Astrocyte of the spinal cord (primary cell): ENCODE measurements at places on chromosomes 2 and 18.

GRCh38 chr2:100235098-100235497 lies 87.2 kb downstream of the LONRF2 start:
- peak; percentile 70 for DNase-seq

DNA sequence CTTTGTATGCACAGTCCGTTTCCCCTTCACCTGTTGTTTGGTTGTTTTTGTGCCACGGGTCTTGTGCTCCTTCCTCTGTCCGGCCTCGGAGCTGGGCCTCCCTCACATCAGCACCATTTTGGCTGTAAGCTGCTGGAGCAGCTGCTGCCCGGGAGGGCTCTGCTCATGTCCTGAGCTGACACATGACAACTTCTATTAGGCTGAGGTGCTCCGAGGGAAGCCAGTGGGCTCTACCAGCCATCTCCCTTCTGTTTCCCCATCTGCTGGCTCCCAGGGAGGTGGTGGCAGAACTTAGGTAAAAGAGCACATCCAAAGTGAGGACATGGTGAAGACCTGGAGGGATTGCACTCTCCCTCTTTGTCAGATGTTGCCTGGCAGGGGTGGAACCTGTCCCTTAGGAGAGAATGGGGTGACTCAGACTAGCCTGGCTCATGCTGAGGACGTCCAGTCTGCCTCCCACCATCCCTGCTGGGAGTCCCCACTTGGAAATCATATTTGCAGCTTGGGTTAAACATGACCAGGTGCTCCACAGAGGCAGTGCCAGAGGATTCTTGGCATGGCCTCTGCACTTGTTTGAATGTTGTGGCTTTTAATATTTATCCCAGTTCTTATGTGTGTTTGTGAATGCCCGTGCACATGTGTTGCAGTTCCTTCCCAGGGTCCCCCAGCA lies 49.8 kb upstream of the TNP1 start:
- DNase-seq = no peak

DNA sequence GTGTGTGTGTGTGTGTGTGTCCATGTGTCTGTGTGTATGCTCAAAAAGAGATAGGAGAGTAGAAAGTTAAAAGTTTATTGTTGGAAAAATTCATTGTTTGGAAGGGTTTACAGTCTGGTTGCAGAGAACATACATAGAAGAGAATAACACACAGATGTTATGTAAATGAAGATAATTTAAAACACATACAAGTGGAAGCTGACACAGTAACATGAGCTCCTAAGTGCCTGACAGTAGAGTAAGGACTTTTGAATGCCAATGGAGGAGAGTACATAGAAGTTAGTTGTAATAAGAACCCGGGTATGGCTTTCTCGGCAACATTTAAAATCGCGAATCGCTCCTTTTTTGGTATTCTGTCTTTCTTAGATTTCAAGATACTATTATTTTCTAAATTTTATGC lies 137.0 kb upstream of the FANCL start:
- DNase-seq = no peak

- DNase-seq = no peak
Observed at GRCh38 chr18:74841248-74841647, 243.6 kb downstream of the ZNF407 start.

DNA sequence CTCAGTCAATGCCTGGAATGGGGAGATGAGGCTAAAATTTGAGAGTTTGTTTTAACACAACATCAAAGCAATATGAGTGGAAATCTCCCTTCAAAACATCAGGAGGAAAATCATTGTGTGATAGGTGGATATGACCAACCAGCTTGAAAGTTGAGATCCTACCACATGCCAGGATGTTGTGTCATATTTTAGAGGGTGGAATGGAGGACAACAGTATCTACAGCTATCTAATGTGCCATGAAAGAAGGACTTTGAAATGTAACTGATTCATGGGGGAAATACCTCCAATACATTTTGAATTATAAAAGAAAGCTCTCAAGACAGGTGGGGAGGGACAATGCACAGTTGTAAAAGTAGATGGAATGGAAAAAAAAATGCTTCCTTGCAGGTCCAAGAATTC lies 87.8 kb downstream of the SP100 start:
- DNase-seq = no peak

DNA sequence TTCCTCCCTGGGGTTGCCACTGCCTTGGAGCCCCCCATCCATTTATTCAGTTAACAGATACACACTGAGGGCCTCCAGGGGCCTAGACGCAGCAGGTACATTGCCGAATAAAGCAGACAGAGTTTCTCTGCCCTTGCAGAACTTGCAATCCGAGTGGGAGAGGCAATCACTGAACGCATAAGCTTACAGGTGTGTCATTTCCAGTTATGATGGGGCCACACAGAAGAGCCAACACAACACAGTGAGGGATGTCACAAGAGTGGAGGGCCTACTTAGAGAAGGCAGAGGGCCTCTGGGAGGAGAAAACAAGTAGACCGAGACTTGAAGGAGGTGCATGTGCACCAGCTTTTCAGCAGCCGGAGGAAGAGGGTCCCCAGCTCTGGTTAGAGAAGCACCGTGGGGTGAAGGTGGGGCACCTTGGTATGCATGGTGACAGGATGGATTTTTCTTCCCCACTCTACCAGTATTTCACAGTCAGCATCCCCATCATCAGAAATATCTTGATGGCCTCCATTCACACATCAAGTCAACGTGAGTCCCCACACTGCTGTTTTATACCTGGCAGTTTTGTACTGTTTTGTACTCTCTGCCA lies 150.9 kb downstream of the SMAD7 start:
- DNase-seq = no peak

- DNase-seq = no peak
Observed at GRCh38 chr2:70779491-70779890, 11.0 kb downstream of the FIGLA start.

GRCh38 chr2:211086049-211086448 lies 529.6 kb downstream of the CPS1 start:
- no peak for DNase-seq

DNA sequence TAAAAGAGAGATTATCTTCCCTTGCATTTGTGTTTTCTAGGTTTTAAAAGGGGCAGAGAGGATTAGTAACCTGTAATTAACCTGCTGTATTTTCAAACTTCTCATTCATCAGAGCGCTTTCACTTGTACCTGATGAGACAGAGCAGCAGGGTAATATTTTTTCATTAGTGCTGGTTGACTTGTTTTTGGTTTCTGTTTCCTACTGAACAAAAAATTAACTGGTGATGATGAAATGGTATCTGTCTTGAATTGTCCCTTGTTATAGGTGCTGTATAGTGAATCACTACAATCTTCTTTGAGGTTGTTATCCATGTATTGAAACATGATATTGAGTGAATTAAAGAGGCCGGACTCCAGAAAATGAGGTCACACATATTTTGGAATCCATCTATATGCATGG lies 37.9 kb downstream of the CDH20 start:
- DNase-seq = no peak

GRCh38 chr2:222864296-222864695 lies 3.5 kb downstream of the ACSL3 start:
- DNase-seq = peak; percentile 66

DNA sequence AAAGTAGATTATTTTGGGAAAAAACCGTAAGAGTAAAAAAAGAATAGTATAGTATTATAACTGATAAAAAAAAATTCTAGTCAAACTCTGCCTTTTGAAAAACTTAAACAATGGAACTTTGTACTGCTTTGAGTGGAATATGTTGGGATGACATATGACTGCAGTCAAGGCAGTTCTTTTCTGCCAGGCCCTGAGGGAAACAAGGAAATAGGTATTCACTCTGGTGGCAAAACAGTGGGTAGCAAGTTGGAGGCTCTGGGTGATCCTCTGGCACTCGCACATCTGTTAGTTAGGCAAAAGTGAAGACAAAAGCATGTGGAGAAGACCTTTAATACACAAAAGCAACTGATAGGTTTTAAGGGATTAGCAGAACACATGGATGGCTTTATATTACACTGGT lies 102.2 kb downstream of the ARHGEF33 start:
- DNase-seq = no peak

- DNase-seq = no peak
Observed at GRCh38 chr2:236803621-236804020, 234.0 kb downstream of the ACKR3 start.

DNA sequence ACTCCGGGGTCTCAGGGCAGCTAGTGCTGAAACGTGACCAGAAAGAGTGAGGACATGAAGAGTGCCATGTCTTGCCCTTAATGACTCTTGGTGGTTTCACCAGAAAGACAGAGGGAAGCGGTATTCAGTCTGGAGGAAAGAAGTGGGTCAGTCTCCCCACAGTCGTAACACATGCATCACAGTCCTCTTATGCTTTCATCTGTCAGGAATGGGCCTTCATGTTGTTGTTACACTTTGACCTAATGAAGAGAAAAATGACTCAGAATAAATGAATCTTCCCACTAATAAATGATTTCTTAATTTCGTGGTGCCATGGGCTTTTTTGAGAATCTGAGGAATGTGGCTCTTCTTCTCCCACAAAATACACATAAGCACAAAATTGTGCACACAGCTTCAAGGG lies 103.2 kb downstream of the SLC8A1 start:
- DNase-seq = peak; percentile 76

DNA sequence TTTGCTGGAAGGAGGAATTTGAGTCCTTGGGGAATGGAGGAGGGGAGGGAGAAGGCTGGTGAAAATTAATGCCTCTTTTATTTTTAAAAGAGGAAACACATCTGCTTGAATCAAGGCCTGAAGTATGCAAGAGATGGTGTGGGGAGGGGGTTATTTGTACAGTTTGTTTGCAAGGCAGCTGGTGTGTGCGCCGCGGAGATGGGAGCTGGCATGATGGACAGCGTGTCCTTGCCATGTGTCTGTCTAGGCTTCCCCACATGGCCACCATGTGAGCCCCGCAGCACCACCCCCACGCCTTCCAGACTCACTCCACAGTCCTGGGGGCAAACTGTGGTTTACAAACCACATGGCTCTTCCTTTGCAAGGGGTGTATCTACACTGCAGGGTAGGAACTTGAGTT lies 154.8 kb upstream of the APCDD1 start:
- peak; percentile 11 for DNase-seq

DNA sequence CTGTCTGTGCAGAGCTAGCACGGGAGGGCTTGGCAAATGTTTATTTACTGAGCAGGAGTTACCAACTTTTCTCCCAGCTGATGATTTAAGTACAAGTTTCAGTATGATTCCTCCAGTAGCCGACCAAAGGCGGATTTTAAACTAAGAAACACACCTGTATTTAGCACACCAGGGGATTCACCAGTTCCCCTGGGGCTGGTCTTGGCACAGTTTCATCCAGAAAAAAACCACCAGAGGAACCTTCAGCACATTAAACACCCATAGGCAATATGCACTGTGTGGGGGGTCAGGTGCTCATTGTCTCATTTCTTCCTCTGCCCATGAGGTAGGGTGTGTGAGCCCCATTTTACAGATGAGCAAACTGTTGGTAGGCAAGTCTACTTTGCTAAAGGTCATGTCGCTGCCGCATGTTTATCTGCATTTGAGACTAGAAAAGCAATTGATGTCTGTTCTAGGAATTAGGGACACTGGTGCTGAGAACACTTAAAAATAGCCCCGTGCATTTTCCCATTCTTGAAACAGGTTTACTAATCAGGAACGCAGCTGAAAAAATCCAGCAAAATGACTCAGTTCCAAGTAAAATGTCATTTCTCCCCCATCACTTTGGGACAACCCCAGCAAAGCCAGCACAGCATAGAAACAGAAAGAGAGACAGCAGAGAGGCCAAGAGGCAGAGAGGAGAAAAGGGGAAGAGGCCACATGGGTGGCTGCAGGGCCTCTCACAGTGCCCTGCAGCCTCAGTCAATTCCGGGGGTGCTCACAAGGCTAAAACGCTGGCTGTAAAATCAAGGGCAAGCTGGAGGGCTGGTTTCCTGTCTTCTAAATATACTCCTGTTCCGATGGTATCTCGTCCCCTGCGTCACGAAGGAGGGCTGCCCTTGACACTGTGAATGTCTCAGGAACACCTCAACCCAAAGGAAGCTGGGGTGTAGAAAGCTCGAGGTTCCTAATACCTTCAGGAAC lies 166.8 kb upstream of the ID2 start:
- no peak for DNase-seq

- no peak for DNase-seq
Observed at GRCh38 chr2:203625701-203626100, 80.7 kb upstream of the CD28 start.

DNA sequence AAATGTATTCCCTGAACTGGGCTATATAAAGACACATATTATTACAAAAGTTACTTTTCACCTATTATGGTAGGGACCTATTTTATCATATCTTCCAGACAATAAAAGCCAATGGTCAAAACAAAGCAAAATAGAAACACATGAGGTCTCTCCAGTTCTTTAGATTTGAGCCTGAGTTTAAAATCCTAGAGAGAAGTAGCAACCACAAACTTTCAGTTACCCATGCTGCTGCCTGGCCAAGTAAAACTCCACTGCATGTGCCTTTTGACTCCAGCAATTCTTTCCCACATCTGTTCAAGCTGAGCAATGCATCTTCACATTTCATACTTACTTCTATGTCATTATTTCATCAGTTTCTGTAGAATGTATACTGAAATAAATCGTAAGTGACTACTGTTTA lies 405.3 kb downstream of the STK39 start:
- no peak for DNase-seq

GRCh38 chr2:120815292-120815691 lies 79.6 kb downstream of the GLI2 start:
- no peak for DNase-seq

DNA sequence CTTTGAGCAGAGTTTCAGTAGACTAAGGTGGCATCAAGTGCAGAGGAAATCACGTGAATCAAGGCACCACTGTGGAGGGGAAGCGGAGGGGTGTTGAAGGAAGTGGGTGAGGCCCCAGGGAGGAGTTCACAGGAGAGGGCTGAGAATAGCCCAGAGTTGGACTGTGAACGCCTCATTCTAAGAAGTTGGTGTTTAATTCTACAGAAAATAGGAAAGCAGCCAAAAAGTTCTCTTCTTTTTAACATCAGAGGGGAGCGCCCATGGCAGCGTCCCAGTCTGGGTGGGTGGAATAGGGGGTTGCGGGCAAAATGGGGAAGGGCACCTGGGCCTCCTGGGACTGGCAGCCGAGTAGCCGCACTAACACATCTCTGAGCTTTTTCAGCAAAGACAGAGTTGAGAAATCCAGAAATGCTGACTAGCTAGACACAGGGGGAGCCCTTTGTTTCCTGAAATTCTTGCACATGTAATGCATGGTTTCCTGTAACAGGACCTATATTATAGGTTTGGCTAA lies 97.0 kb downstream of the NEB start:
- DNase-seq = no peak

DNA sequence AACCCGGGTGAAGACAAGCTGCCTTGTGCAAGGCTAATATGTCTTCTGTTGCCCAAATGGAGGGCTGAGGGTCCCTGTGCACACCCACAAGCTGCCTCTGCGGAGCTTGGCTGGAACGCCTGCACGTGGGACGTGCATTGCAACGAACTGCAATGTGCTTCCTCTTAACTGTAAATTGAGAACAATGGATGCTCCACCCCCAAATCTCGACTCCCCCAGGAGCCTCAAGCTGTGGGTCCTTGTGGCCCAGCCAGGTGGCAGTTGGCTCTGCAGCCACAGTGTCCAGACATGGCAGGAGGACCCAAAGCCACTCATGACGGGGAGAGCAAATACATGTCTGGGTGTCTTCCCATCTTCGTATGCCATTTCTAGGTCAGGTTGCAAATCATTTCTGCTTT lies 90.1 kb downstream of the TWIST2 start:
- DNase-seq = no peak
